ENCODE measurements at places on chromosomes 1 and 21. TPM values are rescaled to one million over a fixed set of nuclear protein-coding genes. Genes with fewer than 3 reads are reported as not detected.
A peak's percentile ranks its signal among the peaks of the same experiment; 100 is the strongest.

LSM10 gene
- total RNA-seq: 9.9 TPM

CD5L gene
- not detected for total RNA-seq

OPTC gene
- total RNA-seq: not detected

DNA sequence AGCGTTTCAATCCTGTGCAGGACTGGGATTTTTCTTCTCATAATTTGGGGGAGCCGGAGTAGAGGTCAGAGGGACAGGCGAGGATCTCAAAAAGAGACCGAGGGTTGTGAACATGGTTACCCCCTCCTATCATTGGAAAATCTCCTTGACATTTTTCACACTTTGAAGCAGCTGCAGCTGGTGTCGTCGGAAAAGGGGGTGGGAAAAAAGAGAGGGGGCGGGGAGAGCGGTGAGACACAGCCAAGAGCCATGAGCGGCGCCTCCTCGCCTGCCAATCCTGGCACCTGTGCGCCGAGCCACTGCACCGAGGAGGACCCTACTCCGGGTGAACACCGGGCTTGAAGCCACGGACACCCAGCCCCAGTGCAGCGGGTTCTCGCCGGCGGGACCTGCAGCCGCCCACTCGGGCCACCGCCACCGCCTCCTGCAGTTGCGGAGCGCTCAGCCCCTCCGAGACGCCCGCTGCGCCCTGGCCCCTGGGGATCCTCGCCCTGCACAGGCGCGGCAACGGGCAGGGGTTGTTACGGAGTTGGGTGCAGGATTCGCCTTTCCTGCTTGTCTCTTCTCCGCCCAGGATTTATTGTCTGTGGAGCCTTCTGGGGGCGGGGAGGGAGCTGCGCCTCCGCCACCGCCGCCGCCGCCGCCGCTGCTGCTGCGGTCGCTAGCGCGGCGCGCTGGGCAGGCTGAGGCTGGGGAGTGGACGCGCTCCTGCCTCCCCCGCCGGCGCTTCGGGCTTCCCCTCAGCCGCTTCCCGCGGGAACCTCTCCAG is at the start of gene LRRC7:
Gene LRRC7, plus strand, starts transcription at position 271 of the 769 bp plus-strand sequence. CDS start 718 bp downstream, outside the sequence.
- peak; percentile 5 for DNase-seq

- DNase-seq: no peak
Observed at GRCh38 chr1:9537863-9538668, 1.2 kb upstream of the SLC25A33 start.

DNA sequence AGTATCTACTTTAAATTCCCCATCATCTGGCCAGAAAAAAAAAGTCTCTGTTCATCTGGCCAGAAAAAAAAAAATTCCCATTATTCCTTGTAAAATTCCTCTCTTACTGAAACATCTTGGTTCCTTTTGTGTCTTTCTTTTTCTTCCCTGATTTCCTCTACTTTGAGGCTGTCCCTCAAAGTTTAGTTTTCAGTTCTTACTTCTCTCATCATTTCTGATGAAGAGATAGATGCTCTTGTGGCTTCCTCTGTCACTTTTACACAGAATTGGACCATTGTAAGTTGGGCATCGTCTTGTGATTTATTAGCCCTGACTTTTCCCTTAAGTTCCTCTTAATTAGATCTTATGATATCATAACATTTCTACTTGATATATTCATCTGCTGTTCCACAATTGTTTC is 6.5 kb downstream of the SOAT1 start:
- no peak for DNase-seq

DNA sequence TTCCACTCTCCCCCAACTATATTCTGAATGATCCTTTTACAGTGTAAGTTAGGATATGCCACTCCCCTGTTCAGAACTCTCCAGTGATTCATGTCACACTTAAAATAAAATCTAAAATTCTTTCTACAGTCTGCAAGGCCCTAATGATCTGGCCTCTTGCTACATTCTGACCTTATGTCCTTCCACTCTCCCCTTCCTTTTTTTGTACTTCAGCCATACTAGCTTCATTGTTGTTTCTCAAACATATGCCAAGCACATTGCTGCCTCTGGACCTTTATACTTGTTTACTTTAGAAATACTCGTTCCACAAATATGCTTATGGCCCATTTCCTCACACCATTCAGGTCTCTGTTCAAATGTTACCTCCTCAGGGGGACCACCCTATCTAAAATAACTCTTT is 14.8 kb upstream of the PSMA5 start:
- no peak for DNase-seq

DNA sequence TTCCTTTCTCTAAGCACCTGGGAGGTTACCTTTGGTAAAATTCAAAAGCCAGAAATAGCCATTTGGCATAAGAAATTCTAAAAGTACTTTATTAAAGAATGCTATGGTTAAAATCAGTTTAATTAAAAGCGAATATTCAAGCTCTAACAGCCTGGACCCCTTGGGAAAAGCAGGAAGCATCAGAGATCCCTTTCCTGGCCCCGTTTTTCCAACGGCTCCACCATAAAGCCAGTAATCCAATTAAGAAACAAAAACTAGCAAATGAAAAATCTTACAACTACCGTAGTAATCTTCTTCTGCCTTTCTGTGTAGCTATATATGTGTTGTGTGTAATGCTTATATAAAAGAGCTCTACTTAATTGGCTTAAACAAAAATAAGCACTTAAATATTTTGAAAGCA is 33.5 kb upstream of the NEK2 start:
- no peak for DNase-seq

All from lung microvascular endothelial cell (primary cell).